B cell (primary cell): ENCODE measurements at places on chromosomes 6 and 20. TPM values are rescaled to one million over a fixed set of nuclear protein-coding genes. Genes with fewer than 3 reads are reported as not detected.

The MUC21 gene
- not detected in 2 replicates for total RNA-seq

The TXLNB gene
- 3.3 and 3.6 TPM in 2 replicates for total RNA-seq

The C6orf58 gene
- total RNA-seq = not detected in 2 replicates

The SLC32A1 gene
- total RNA-seq = not detected in 2 replicates

The SYCP2 gene
- 4.5 and 4.7 TPM in 2 replicates for total RNA-seq

The HMGCLL1 gene
- not detected in 2 replicates for total RNA-seq

The SLC2A4RG gene
- total RNA-seq = 49.4 and 50.8 TPM in 2 replicates

The PAX1 gene
- total RNA-seq = not detected in 2 replicates

The PTCHD4 gene
- total RNA-seq = not detected in 2 replicates

The NKAIN4 gene
- not detected in 2 replicates for total RNA-seq

The OPRM1 gene
- not detected in 2 replicates for total RNA-seq

The TSPYL1 gene
- 98.9 and 101 TPM in 2 replicates for total RNA-seq

The SYNDIG1 gene
- total RNA-seq = not detected in 2 replicates

The DZANK1 gene
- total RNA-seq = 5.6 TPM in 2 replicates

The NANP gene
- 1.8 and 2.3 TPM in 2 replicates for total RNA-seq

The TFAP2C gene
- not detected in 2 replicates for total RNA-seq

The TPD52L1 gene
- total RNA-seq = not detected in 2 replicates

The PABPC1L gene
- total RNA-seq = 100 and 105 TPM in 2 replicates

The MACROD2 gene
- total RNA-seq = 5.3 TPM in 2 replicates

The GFOD1 gene
- 42.4 and 44.6 TPM in 2 replicates for total RNA-seq

The TMEM74B gene
- 0.42 and 0.73 TPM in 2 replicates for total RNA-seq

The TMEM244 gene
- total RNA-seq = not detected in 2 replicates

The ADTRP gene
- 1.2 and 1.5 TPM in 2 replicates for total RNA-seq

The HM13 gene
- 85.1 and 94.3 TPM in 2 replicates for total RNA-seq

The PKIB gene
- total RNA-seq = 1.2 TPM in 1 of 2 replicates, not detected in the other

The SRSF12 gene
- total RNA-seq = not detected in 2 replicates

The CGA gene
- total RNA-seq = not detected in 2 replicates

The SUPT3H gene
- 12.4 and 14.1 TPM in 2 replicates for total RNA-seq

The COL9A1 gene
- not detected in 2 replicates for total RNA-seq

The GCNT2 gene
- total RNA-seq = 32.1 and 38.1 TPM in 2 replicates

The PLCB1 gene
- 0.34 and 0.47 TPM in 2 replicates for total RNA-seq

The GRM1 gene
- total RNA-seq = not detected in 2 replicates
